DMS79 (cell line): ENCODE measurements at places on chromosomes 6 and 20.

DNA sequence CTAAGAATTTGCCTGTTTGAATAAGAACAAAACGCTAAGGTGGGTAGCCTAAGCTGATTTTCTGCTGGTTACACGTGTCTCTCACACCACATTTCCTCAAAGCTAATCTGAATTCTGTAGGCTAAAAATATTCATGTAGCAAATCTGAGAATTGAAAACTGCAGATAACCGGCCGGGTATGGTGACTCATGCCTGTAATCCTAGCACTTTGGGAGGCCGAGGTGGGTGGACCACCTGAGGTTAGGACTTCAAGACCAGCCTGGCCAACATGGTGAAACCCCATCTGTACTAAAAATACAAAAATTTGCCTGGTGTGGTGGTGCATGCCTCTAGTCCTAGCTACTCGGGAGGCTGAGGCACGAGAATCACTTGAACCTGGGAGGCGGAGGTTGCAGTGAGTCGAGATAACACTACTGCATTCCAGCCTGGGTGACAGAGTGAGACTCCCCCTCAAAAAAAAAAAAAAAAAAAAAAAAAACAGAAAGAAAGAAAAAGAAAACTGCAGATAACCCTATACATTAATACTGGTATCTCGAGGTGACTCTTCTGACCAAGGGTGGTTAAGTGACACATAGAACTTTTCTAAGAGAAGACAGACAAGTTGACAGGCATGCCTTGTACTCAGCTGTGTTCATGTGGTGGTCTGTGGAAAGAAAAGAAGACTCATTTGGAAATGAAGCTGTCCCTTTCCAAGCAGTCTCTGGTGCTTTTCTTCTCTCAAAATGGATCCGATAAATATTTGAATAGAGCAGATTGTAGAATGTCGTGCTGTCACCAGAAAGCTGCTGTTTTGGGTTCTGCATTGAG, 24.7 kb upstream of the ASXL1 start:
- DNase-seq: no peak

- no peak for DNase-seq
Measured at GRCh38 chr6:17210683-17211082, 70.5 kb upstream of the RBM24 start.

DNA sequence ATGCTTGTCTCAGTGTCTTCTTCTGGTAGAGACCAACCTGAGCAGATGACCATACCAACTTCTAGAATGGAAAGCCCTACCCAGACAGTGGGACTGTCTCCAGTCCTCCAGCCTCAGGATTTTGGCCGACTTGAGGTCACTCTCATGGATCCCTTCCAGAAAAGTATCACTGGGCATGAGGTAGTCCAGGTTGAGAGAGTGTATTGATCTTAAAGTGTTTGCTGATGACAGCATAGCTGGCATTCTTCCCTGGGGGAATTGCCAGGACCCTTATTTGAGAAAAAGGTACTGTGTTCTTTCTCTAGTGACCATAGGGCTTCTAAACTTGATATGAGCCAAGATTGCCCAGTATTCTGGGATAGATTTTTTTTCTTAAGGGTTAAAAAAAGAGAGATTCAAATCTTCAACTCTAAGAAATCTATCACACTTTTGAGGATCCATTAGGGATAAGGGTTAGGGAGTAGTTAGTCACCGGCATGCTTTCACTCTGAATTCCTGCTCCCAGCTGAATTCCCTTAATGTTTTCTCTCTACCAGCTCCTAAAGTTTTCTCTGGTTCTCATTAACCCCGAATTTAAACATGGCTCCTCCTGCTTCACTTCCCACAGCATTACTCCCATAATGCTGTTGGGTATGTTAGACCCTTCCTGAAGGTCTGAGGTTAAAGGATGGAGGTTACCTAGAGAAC, 73.6 kb upstream of the FLRT3 start:
- no peak for DNase-seq

- no peak for DNase-seq
Measured at GRCh38 chr20:32575805-32576204, 9.3 kb downstream of the NOL4L start.

DNA sequence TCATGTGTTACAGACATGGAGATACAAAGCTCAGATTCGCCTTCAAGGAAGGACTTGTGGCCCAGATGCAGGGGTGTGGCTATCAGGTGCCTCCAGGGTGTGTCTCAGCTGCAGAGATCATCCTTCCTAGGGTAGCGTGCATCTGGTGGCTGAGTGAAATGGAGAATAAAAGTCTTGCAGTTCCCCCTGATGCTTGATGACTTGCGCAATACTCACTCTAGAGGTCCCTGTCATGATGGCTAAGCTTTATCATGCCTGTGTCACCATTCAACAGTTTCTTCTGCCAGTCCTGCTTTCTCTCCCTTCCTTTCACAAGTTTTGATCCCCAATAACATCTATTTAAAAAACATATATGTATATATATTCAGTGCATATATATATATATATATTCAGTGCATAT, 228.1 kb downstream of the PAX1 start:
- DNase-seq: no peak

- no peak for DNase-seq
Measured at GRCh38 chr6:72769459-72770125, 147.7 kb downstream of the KCNQ5 start.

DNA sequence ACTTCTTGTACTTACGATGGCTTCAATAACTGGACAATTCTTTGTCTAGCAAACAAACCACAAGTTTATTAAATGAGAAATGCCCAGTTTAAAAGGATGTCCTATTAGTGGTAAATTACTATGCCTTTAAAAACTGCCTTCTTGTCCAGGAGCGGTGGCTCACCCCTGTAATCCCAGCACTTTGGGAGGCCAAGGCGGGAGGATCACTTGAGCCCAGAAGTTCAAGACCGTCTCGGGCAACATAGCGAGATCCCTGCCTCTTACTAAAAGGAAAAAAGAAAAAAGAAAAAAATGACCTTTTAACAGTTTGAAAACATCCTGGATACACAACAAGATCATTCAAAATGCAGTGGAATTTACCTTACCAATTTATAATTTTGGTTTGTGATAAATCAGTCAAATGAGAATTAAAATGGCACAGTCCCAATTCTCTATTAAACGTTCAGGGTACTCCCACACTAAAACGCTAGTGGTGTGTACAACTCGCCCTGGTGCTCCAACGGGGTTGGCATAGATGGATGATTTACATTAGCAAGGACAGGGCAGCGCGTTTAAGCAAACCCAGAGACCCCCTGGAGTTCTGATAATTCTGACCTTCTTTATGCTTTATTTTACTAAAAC, 2.3 kb downstream of the ZBTB2 start:
- DNase-seq: no peak

DNA sequence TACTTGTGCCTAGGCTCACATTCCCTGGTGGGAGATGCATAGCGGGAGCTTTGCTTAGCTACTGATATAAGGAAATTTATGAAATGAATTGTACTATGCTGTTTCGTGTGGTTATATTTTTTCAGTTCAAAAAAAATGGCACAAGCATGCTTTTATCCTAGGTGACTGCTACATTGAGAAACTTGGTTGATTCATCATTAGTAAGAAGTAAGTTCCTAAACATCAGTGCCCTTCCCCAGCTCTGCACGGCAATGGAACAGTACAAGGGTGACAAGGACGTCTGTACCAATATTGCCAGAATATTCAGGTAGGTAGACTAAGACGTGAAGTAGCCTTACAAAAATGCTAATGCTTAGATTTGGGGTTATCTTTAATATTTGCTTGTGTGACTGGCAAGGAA, 79.7 kb downstream of the ARMC2 start:
- DNase-seq: no peak

DNA sequence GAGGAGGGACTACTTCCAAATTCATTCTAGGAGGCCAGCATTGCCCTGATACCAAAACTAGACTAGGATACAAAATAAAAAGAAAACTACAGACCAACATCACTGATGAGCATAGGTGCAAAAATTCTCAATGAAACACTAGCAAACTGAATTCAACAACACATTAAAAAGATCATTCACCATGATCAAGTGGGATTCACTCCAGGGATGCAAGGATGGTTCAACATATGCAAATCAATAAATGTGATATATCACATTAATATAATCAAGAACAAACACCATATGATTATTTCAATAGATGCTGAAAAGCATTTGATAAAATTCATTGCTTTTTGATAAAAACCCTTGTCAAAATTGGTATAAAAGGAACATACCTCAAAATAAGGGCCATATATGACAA, 10.2 kb downstream of the PGBD1 start:
- DNase-seq: no peak

DNA sequence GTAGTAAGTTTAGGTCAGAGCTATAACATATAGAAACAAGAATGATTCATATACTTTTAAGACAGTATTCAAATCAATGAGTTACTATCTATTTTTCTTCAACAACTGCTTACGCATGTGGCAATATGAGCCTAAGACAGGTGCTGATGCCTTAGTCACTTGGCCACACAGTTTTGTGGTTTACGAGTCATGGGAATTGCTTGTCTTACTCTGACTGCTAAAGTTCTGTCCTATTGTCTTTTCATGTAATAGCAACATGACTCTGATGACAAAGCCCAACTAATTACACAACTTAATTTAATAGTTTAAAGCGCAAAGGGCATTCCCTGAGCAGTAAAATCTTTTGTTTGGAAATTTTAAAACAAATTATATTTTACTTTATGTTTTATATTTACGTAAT, 159.3 kb upstream of the CENPW start:
- DNase-seq: no peak

GRCh38 chr20:62795023-62795761, 1.1 kb upstream of the MRGBP start:
- peak; percentile 71 for DNase-seq

GRCh38 chr6:119350202-119350951, 816 bp upstream of the MAN1A1 start:
- no peak for DNase-seq

- no peak for DNase-seq
Measured at GRCh38 chr6:113338644-113339043, 518.5 kb upstream of the MARCKS start.

GRCh38 chr20:21515300-21516179, 1.7 kb upstream of the NKX2-2 start:
- no peak for DNase-seq

GRCh38 chr20:48794360-48794759, 33.4 kb downstream of the PREX1 start:
- DNase-seq: no peak

DNA sequence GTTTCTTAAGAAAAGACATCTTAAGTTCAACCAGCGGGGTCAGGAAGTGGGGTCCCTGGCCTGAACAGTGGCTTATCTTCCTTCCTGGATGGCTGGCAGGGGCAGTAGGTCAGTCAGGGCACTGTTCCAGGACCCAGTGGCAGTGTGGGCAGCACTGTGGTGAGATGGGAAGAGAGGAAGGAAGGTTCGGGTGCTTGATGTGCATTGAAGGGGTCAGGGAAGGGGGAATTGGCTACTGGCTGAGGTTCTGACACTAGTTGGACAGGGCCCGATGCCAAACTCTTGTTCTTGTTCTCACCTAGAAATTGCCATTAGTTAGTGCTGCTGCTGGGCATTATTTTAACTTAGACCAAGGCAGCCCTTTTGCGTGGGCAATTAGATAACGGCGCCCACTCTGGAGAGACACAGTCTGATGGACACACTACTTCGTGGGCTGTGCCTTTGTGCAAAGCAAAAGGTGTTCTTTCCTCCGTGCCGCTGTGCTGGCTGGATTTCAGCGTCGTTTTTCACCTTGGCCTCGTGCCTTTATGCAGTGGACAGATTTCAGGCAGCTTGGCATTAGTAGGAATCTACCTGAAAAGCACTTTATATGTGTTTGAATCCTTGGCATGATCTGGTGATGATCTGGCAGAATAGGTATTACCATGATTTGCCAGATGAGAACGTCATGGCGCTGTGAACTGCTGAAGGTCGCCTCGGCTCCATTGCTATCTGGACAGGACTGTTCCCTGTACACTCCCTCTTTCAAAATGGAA, 30.3 kb downstream of the UTRN start:
- DNase-seq: no peak

- no peak for DNase-seq
Measured at GRCh38 chr6:35282472-35282871, 15.1 kb upstream of the DEF6 start.

- no peak for DNase-seq
Measured at GRCh38 chr6:125829433-125829832, 38.7 kb downstream of the NCOA7 start.

DNA sequence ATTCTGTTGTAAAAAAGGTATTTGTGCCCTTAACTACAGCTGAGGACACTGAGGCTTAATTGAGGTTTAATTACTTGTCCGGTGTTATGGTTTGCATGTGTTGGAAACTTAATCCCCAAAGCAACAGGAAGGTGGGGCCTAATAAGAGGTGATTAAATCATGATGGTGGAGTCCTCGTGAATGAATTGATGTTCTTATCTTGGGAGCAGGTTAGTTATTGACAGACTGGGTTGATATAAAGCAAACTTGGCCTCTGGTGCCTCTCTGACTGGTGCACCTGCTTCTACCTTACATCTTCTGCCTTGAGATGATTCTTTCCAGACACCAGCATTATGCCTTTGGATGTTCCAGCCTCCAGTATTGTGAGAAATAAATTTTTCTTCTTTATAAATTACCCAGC, 306.5 kb upstream of the HS3ST5 start:
- no peak for DNase-seq

GRCh38 chr6:2643130-2643529, 107.6 kb downstream of the MYLK4 start:
- no peak for DNase-seq

GRCh38 chr6:144549837-144550747, 265.0 kb downstream of the UTRN start:
- DNase-seq: no peak

DNA sequence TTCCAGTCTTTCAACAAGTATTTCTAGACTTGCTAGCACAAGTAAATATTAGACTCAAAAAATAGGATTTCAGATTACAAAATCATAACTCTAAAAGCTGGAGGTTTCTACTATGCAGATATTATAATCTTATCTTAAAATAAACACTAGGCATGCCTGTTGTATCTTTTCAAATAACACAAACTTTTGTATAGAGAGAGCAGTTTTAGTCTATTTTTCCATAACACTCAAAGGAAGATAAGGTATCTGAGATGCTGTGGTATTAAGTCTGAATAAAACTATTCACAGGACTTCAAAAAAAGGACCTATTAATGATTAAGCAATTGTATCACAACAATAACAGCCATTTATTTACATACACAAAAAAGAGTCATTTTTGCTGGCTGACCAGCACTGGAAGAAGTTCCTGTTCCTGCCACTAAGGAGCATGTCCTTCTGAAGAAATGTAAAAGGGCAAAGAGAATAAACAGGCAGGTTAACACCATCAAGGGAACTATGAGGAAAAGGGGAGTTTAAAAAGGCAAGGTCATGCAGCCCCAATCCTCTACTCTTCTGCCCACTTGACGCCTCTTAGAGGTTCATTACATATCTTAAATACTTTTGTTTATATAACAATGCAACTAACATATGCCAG, 39.4 kb downstream of the REPS1 start:
- DNase-seq: no peak

GRCh38 chr6:113146878-113147277, 710.3 kb upstream of the MARCKS start:
- no peak for DNase-seq

GRCh38 chr6:150261997-150262697, 106.7 kb upstream of the IYD start:
- no peak for DNase-seq
